Gastroesophageal sphincter (tissue), 4 donors: ENCODE measurements at places on chromosomes 3 and 15.

DNA sequence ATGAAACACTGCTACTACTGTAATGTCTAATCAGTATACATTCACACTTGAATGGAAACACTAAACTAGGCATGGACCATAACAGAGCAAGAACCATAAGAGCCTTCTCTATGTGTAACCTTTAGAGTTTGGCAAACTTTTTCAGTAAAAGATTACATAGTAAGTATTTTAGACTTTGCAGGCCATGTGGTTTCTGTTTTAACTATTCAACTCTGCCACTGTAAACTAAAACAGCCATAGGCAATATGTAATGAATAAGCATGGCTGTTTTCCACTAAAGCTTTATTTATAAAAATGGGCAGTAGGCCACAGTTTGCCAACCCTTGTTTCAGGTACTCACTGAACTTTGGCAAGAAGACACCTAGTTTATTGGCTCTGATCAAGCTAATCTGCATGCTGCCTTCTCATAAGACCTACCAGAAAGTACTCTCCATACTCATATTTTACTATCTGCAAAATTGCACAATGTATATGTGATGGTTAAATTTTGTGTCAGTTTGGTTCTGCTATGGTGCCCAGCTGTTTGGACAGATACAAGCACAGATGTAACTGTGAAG, 46.0 kb downstream of the UACA start:
- no peak for ATAC-seq

GRCh38 chr15:70289191-70289955, 191.7 kb upstream of the TLE3 start:
- ATAC-seq = peak; percentile 74

- ATAC-seq = no peak
These were observed 14.7 kb upstream of the KLHL40 start for GRCh38 chr3:42670670-42671069.

DNA sequence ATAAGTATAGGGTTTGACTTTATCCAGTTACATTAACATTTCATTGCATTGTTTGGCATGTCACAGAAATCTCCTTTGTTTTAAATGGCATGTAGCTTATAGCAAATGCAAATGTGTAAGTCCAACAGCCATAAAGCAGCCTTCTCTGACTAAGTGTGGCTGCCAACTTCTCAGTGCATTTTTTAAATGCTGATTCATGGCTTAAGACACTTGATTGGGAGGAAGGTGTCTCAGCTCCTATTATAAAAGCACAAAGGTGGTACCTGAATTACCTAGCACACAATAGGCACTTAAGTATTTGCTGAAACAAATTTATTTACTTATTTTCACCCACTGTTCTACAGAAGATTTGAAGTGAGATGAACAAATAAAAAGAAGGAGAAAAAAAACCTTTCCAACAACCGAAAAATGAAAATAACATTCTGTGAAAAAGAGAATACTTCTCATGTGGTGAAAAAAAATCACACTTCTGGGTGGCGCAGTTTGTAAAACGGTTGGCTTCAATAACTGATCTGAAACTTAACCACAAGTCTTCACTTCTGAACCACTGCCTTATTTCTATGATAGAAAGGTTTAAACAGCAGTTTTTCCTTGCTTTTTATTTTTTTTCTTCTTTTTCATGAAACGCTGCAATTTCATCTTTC, 105.5 kb upstream of the ICE2 start:
- ATAC-seq = no peak

DNA sequence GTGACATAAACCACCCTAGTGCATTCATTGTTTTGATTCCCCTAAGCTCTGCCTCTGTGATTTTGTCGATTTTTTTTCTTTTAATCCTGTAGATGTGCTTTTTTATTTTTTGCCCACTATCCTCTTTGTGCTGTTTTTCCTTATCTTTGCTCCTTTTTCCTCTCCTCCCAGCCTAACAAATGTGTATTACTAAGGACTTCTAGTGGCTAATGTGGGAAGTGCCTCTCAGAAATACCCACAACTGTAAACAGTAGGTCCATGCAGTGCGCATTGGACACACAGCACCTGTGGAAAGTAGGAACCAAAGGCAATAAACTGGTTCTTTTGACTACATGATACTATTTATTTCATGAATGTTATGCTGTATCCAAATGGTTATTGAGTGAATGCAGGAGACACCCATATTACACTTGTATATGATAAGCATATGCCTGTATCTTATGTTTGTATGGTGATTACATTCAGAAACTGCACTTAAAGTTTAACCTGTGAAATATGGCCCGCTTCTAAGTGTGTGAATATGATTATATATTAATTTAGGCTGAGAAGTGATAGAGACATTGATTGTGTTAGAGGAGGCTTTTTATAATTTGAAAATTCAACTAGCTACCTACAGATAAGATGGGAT, 147.8 kb downstream of the PLCL2 start:
- ATAC-seq = no peak

DNA sequence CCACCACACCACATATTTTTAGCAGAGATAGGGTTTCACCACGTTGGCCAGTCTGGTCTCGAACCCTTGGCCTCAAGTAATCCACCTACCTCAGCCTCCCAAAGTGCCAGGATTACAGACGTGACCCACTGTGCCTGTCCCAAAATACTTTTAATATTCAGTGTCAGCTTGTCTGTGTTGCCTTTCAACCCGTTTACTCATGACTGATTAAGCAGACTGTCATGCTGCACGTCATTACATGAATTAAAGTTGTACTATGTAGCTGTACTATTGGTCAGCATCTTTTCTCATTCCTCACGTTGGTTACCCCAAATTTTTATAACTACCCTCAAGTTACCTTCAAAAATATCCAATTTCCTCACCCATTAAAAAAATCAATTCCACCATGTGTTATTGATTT, 48.7 kb upstream of the GADL1 start:
- ATAC-seq = no peak

DNA sequence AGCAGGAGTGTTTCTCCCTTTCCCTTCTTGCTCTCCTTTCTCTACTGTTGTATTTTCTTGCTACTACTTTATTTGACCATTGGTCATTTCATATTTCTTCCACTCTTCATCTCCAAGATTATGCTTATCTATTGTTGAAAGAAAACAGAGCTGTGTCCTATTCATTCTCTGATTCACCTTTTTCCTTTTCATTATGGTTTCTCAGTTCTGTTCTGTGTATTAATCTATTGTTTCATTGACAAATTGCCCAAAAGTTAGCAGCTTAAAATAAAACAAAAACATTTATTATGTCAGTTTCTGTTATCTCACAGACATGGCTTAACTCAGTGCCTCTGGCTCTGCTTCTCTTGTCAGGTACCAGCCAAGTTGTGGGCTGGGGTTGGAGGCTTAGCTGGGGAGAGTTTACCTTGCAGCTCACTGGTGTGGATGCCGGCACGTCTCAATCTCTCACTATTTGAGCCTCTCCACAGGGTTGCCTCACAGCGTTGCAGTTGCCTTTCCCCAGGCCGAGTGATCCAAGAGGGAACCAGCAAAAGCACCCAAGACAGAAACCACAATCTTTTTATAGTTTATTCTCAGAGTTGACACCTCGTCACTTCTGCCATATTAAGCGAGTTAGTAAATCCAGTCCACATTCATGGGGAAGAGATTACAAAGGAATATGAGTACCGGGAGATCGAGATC, 36.9 kb upstream of the FILIP1L start:
- ATAC-seq = no peak

DNA sequence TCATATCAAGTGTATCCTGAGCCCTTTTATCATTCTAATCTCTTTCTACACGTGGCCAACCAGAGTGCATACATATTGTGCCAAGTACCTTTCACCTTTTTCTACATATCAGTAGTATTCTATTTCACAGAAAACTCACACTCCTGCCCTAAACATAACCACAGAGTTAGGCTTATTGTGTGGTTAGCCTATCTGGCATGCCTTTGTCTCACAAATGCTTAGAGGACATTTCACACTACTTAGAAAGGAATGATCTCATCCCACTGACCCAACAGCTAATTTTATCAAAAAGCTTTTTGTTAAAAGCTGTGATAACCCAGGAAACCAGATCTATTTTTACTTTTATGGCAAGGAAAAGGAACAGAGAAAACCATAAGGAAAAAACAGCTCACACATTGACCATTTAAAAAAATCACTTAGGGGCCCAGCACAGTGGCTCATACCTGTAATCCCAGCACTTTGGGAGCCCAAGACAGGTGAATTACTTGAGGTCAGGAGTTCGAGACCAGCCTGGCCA, 17.8 kb upstream of the MAP4 start:
- ATAC-seq = peak; percentile 50

- no peak for ATAC-seq
These were observed 36.3 kb upstream of the MEX3B start for GRCh38 chr15:82081914-82082762.

- ATAC-seq = no peak
These were observed 102.2 kb downstream of the ABI3BP start for GRCh38 chr3:100891033-100891432.

GRCh38 chr3:127823426-127823857, 1.1 kb upstream of the MGLL start:
- ATAC-seq = no peak

DNA sequence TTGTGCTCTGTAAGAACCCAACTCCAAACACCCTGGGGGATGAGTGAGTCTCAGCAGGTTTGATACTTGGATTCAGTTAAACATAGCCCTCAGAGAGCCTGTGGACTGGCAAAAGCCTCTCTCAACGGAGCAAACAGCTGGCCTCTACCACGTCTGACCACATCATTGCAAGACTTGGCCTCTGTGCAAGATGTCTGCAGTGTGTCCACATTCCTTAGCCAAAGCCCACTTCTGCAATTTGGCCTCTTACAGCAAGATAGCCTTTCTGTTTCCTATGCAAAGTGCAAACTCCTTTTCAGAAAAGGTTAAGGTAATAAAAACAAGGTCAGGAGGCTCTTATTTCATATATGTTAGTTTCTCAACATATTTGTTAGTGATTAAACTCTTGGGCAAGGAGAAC, 27.9 kb downstream of the FBN1 start:
- peak; percentile 83 for ATAC-seq

- no peak for ATAC-seq
These were observed 191.5 kb downstream of the TP63 start for GRCh38 chr3:189822726-189823125.

- no peak for ATAC-seq
These were observed 208.1 kb downstream of the SLCO3A1 start for GRCh38 chr15:92061511-92062195.

DNA sequence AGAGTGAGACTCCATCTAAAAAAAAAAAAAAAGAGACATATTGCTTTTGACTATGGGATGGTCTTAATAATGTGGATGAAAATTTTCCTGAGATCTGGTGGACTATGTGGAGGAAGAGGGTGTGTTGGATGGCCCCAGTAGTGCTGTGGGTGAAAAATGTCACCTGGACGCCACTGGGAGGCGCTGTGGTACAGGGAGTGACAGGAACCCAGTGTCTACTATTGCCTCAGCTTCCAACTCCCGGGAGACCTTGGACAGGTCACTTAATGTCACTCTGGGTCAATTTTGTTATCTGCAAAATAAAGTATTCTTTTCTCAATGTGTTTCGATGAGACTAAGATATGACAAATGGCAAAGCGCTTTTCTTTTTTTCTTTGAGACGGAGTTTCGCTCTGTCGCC, 27.7 kb upstream of the DCP1A start:
- ATAC-seq = peak; percentile 79

DNA sequence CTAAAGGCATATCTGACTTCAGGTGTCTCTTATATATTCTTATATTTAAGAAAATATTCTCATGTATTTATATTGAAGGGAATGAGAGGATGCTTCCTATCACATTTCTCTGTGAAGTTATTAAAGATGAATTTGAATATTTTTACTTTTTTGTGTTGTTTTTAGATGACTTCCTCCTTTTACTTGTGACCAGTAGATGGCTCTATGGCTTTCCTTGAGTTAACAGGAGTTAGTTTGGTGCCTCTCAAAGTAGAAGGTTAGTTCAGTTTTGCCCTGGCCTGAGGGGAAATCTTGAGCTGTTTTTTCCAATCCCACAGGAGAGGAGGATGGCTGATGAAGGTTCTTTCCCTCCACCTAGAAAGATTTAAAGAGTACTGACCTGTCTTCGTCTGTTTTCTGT, 80.7 kb downstream of the SQOR start:
- ATAC-seq = no peak

DNA sequence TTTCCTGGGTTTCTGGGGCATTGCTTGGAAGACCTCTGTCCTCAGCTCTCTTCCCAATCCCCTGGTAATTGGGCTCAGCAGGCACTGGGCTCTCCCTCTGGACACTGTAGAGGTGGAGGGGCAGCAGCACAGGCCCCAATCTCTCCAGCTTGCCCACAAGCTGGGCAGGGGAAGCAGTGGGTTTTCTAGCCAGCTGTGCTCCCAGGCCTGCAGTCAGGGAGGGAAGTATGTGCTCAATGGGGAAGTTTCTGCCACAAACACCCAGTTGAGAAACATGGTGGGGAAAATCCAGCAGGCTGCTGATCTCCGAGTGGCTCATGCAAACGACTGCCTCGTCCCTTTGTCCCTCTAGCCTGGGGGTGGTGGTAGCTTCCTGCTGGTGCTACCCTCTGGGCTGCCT, 12.8 kb upstream of the RFT1 start:
- no peak for ATAC-seq

DNA sequence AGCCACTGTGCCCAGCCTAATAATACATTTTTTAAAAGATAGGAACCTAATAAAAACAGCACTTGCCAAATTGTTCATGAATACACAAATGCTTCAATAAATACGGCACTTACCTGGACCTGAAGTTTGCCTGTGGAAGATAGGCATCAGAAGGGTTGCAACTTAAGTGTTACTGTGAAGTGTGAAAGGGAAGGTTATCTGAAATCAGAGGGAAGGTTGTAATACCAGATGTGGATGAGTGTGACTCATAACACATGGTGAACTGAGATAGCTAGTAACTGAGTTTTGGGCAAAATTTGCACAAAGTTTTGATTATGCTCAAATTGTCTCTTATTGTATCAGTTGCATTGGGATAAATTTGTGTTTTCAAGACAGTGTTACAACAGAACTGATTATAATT, 68.0 kb downstream of the ATP11B start:
- no peak for ATAC-seq

DNA sequence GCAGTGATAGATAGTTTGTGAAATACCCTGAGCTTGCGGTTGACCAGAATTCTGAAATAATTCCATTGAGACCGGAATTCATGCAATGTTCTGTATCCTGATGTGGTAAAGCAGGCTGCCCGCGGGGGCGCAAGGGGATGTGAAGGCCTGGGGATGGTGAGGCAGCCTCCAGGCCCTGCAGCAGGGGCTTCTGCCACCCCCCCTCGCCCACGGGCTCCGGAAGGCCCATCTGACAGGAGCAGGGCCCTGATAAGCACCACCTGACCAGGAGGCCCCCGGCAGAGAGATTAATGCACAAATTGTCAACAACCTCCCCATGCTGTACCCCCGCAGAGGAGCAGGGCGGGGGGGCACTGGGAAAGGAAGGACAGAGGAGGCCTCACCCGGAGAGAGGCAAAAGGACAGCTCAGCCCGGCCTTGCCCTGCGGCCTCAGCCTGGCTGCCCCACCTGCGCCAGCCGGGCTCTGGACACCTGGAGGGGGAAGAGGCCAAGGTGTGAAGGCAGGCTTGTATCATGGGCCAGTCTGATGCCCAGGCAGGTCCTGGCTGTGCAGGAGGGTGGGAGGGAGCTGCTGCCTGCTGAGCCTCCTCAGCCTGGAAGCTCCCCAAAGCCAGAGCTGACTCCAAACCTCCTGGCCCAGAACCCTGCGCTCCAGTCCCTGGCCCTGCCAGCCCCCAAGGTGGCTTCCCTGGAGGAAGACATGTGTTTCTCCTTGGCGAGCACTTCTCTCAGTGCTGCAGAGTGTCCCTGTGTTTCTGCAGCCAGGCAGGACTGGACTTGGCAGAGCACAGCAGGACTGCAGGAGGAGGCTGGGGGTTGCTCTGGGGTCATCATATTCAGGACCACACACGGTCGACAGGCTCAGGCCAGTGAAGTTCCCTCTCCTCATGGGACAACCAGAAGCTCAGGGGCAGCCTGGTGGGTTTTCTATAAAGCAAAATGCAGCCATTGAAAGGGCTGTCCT, 46.5 kb downstream of the RPN1 start:
- no peak for ATAC-seq
